CD4-positive, alpha-beta T cell treated with Interleukin-4 for 4 hours (primary cell): ENCODE measurements at places on chromosomes 2 and 18.

DNA sequence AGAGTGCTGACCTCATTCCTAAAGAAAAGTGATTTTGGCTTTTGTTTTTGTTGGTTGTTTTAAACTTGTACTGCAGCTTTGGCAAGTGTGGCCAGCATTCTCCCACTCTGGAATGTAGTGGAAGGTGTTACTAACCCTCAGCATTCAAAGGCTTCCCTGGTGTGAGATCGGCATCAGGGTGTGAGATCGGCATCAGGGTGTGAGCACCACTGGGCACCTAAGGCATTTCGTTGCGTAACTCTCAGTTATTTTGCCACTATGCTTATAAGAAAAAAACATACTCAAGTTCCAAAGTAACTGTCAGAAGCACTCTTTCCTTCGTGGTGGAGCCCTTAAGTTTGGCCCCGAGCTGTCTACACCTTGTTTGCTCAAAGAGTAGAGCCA lies 1.7 kb downstream of the CYBRD1 start:
- DNase-seq = no peak

GRCh38 chr2:42767899-42768705 lies 4.2 kb upstream of the OXER1 start:
- no peak for DNase-seq

- no peak for DNase-seq
These were observed 949.3 kb downstream of the BCL11A start for GRCh38 chr2:59604123-59604522.

- no peak for DNase-seq
These were observed 26.7 kb upstream of the CD226 start for GRCh38 chr18:69974365-69974764.

- no peak for DNase-seq
These were observed 94.5 kb upstream of the ID2 start for GRCh38 chr2:8587251-8587791.

- DNase-seq = no peak
These were observed 16.7 kb upstream of the PTH2R start for GRCh38 chr2:208389940-208390339.

GRCh38 chr2:74250189-74250631 lies 51.8 kb downstream of the MTHFD2 start:
- DNase-seq = peak; percentile 49

DNA sequence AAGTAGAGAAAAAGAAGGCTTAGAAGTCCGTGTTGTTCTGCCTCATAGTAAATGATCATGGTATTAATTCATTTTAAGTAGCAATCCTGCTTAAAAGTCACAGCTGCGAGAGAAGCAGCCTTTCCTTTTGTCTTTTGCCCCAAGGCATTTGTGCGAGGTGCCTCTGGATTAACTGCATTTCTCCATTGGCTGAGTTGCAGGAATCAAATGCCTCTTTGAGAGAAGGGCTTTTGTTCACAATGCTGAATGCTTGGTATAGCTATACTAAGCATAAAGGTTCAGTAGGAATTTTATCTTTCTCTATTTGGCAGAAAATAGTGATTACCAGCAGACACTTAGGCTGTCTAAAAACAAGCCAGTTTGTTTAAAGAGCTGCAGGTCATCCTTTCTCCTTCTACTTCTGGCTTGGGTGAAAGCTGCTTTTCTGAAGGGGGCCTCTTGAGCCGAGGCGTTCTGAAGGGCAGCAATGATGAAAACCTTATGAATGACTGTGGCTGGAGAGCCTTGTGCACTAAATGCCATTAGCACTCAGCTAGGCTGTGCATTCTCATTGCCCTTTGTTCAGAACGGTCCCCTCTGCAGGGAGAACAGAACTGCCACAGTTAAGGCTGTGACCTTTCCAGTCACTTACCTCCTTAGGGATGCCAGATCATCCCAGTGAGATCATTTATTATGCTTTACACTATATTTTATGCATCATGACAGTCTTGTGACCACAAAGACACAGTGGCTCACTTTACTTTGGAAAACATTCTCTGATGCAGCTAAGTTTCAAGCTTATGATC lies 68.8 kb upstream of the TMEM87B start:
- no peak for DNase-seq

DNA sequence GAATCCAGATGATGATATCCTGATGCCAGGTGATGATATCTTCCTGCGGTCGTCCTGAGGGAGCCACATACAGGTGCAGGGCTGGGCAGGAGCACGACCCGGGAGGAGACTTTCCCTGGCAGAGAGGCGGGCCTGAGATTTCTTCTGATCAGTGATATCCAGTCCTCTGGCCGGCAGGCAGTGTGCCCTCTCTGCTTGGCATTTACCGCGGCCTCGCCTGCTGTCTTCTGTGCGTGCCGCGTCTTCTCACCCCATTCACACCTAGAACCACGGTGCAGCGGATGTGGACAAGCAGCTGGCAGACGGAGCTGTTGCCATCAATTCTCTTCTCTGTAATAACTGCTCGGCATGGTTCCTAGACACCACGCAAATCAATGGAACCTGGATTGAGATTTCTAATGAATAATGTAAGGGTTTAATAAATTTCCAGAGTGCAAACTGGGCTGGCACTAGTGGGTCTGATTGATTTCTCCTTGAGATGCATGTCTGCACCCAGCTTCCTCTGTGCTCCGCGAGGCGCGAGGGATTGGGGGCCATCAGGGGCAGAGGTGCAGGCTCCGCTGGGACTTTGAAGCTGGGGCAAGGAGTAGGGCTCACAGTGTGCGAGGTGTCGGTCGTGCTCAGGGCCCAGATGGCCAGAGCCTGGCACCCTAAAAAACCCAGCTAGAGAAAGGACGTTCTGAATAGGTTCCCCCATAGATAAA lies 208.9 kb upstream of the HDAC4 start:
- peak; percentile 22 for DNase-seq

GRCh38 chr2:27806311-27807059 lies 35.0 kb downstream of the MRPL33 start:
- no peak for DNase-seq

- DNase-seq = no peak
These were observed 5.0 kb downstream of the CFAP221 start for GRCh38 chr2:119549241-119549640.

GRCh38 chr18:79507546-79508480 lies 112.1 kb downstream of the NFATC1 start:
- no peak for DNase-seq

DNA sequence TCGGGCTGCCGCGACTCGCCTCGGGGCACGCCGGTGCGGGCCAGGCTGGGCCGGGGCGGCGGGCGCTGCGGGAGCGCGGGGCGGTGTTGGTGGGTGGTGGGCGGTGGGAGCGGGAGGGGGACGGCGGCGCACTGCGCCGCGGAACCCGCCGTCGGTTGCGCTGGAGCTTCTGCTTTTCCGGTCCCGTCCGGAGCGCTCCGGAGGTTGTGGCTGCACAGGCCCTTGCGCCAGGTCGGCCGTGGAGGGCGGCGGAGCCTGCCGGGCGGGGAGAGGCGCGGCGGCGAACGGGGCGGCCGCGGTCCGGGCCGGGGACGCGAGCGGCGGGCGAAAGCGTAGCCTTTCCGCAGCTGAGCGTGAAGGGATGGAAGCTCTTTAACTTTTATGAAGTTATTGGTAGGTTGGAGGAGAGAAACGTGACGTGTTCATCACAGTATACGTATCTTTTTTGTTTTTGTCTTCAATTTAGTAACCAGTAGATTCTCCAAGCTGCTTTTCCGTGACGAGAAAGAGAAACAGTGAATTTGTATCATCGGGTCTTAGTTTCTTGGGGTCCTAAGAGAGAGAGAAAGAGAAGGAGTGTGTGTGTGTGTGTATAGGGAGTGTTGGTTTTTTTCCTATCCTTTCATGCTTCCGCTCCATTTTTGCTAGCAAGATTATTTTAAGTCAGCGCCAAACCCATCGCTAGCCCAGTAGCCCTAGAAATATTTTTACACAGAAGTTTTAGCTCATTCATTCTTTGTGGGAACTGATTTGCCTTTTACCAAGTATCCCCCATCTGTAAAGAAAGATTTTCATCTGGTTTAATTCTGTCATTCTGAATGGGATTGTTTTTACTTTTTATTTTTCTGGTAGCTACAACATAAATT lies 535 bp downstream of the ATG4B start:
- DNase-seq = no peak

- no peak for DNase-seq
These were observed 13.6 kb downstream of the ARID5A start for GRCh38 chr2:96549967-96550786.

- DNase-seq = no peak
These were observed 55.3 kb upstream of the HAAO start for GRCh38 chr2:42847596-42848151.

DNA sequence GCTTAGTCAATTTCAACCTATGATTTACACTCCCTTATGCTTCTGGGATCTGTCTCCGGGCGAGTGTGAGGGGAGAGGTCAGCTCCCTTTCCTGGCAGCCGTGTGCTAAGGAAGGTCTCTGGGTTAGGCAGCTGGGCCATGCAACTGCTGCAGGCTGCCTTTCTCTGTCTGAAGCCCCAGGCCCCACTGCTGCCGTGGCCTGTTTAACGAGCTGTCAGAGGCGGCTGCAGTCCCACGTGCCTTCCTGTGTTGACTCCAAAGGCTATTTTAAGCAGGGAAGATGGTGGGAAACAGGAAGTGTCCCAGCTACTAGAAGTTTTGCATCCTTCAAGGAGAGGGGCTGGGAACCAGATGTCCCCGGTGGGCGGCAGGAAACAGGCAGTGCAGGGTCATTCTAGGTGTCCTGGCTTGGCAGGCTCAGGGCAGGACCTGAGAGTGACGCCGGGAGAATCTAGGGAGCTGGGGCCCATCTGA lies 186.4 kb downstream of the TNS1 start:
- DNase-seq = no peak

GRCh38 chr18:10688766-10689165 lies 162.9 kb downstream of the NAPG start:
- no peak for DNase-seq

DNA sequence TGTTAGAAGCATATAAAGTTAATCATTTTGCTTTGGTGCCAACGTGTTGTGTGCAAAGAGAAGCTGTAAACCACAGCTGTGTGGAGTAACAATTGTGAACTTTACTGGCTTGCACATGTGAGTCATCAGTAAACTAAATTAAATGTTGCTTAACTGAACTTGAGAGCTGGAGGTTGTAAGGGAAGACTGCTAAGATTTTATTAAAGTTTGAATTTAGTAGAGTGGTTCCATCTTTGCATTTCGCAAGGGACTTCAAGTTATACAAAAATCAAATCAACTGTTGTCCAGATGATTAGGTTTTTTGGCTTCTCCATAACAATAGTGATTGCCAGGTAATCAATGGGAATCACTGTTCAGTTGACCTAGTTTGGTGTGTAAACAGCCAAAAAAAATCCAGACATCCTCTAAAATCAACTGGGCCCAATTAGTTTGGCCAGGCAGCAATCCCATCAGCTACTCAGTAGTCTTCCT lies 247.4 kb downstream of the MYO3B start:
- no peak for DNase-seq

DNA sequence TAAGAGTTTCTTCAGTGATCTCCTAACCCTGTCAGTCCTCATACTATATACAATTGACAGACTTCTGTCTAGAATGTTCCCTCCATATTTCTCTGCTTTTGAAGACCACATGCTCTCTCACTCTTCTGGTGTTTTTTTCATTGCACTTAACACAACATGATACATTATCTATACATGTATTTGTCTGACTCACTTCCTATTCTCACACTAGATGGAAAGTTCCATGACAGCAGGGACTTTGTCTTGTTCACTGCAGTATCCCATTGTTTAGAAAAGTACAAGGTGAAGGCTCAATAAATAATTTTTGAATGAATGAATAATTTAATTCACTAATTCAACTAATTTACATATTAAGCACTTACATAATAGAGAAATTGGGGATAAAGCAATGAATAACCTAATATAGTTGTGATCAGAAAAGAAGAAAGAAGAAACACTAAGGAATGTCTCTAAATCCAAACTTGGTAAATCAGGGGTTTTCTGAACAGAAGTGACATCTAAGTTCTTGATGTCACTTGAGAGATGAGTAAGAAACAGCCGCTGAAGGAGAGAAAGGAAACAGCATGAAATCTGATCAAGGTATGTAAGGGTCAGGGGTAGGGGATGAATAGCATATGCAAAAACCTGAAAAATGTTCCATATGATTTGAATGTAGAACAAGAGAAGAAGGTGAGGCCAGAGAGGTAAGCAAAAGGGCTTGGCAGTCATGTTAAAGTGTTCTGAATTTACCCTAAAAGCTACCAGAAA lies 42.4 kb downstream of the MBD2 start:
- no peak for DNase-seq

DNA sequence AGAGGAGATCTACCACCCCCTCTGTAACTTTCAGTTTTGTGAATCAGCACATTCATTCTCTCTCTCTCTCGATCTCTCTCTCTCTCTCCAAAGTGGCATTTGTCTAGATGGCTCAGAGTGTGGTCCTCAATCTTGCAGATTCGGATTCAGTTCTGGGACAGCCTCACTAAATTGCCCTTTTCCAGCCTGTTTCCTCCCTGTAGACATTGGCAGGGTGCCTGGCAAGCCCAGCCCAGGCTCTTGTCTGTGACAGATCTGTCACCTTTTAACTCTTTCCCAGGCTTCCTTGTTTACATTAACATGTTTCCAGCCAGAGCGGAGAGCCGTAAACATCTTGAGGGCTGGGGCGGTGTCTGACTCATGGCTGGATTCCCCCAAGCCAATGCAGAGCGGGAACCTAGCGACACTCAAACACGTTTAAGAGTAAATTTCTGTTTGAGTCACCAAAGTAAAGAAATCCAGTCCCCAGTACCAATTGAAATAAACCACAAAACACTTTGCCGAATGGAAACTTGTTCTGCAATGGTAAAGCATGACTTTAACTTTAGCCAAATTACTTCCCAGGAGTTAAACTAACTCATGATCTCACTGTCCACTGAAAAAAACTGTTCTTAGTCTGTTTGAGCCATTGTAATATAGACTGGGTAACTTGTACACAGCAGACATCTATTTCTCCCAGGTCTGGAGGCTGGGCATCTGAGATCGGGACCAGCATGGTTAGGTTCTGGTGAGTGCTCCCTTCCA lies 6.6 kb upstream of the CYP27C1 start:
- DNase-seq = no peak

- DNase-seq = no peak
These were observed 392.5 kb upstream of the NRXN1 start for GRCh38 chr2:51424418-51424817.

- no peak for DNase-seq
These were observed 16.5 kb downstream of the CPLX4 start for GRCh38 chr18:59301929-59302328.
